NAMALWA (cell line): ENCODE measurements at places on chromosomes 3 and 15.

GRCh38 chr3:153350420-153350819 is 188.4 kb downstream of the RAP2B start:
- no peak for DNase-seq

- DNase-seq: peak; percentile 34
These were observed 33.8 kb upstream of the TFRC start for GRCh38 chr3:196115678-196116083.

- DNase-seq: no peak
These were observed 61.6 kb downstream of the GLCE start for GRCh38 chr15:69222002-69222474.

DNA sequence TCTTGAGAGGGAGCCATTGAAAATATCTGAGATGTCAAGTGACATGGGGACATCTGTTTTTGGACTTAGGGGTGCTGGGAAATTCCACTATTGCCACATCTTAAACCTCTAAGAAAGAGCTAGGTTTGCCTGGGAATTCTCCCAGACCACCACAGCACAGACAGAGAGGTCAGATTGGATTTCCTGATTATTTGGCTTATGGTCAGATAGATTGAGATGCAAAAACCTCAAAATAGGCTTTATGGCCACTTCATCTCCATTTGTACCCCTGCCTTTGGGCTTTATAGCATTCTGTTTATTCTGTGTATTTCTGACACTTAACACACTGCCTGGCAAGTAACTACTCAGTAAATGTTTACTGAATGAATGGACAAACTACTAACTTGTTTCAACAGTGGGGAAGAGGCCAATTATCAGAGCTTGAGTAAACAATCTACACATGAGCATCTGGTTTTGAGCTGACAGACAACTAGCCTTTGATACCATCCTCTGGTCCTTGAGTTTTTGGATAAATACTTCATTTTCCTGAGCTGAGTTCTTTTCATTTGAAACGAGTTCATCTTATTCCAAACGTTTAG is 81.8 kb downstream of the TP63 start:
- no peak for DNase-seq

GRCh38 chr3:186142393-186142932 is 33.6 kb upstream of the ETV5 start:
- DNase-seq: no peak

DNA sequence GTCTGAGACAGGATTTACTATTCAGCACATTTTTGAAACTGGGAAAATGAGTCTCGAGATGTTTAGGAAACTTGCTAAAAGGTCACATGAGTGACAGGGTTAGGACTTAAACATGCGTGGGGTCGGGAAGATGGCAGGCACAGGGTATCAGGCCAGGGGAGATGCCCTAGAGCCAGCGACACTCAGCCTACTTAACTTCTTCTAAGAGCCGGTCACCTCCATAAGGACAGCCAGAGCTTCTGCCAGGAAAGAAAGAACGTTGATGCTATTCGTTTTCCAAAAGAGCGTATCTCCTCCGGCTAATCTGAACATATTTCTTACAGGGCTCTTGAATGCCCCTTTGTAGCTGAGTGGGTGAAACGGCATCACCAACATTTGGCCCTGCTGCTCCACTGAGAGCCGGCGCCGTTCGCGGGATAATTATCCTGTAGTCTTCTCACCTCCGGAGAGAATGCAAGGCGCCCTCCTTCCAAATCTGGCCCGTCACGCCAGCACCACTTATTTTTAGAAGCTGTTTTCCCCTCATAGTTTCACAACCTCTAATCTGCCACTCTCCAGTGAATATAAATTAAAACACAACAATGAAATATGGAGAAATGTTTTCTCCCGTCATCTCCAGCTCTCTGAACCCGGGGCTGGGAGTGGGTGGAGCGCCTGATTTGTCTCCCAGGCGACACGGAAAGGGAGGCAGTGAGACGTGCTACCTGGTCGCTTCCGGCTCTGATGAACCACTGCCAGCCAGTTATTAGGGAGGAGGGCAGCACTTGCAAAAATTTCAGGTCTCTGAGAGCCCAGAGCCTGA is 58.5 kb downstream of the LIPC start:
- DNase-seq: no peak

DNA sequence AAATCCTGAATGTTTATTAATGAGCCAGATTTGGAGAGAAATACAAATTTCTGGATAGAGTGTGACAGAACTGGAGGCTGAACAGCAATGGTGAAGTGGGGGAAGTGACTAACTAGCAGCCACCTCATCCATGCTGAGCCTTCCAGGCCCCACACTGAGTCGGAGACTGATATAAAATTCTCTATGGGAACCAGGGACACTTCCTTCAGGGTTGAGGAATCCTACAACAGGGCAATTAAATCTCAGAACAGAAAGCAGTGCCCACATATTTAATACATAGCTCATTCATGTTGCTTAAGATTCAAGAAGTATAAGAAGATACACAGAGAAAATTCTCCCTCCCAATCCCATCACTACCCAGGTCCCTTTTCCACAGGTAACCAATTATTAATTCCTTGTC is 49.3 kb downstream of the HACD2 start:
- DNase-seq: no peak

DNA sequence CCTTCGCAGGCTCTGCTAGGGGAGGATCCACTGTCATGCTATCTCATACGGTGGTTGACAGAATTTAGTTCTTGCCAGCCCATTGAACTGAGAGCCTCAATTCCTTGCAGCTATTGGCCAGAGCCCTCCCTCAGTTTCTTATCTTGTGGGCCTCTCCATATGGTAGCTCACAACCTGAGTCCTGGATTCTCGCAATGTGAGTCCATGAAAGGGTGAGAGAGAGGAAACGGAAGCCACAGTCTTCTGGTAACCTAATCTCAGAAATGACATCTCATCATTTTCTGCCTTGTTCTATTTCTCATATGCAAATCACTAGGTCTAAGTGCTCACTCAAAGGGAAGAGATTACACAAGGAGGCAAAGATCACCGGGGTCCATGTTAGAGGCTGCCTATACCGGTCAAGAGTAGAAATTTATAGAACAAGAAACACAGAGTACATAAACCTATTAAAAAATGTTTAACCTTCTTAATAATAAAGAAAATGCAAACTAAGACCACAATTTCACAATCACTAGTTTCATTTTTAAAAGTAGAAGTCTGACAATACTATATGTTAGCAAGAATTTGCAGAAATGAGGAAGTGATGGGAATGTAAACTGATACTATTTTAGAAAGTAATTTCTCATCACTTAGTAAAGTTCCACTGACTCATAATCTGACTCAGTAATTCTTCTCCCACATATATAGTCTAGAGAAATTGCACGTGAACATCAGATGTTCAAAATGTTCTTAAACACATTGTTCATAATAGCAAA is 378.4 kb upstream of the AGTR1 start:
- DNase-seq: peak; percentile 24

- no peak for DNase-seq
These were observed 85.6 kb downstream of the NEDD4 start for GRCh38 chr15:55907797-55908196.

DNA sequence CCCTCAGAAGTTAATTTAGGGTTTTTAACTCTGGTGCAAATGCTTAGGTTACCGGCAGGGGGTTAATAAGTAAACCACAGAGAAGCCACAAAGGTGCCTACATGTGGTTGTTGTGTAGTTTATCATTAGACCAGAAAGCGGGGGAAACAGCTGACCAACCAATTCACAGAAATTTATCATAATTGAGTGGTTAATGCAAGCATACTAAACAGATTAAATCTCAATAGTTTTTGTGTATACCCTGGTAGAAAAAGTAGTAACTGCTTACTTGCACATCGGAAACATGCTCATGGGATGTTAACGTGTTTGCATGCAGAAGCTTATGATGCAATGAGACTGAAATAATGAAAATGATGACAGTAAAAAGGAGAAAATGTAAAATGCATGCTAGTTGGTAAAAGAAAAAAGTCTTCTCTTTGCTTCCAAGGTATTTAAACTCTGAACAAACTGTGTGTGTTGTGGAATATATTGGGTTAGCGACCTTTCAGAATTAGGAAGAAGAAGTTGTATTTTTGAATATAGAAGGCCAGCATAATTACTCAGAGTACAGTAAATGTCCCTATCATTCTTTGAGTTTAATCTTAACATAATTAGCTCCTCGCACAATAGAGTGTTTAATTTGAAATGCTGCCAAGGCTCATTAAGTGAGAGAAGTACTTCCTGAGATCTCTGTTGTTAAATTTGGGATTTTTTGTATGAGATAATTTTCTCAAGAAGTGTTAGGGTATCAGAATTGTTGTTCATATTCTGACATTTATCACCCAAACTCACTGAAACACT is 316.2 kb downstream of the PTPRG start:
- DNase-seq: peak; percentile 23

GRCh38 chr3:100717063-100717462 is 7.8 kb downstream of the TFG start:
- DNase-seq: no peak

GRCh38 chr15:78082743-78083110 is 5.2 kb upstream of the TBC1D2B start:
- DNase-seq: no peak

GRCh38 chr3:11618904-11619303 is 24.8 kb downstream of the VGLL4 start:
- DNase-seq: no peak

GRCh38 chr15:70714565-70714964 is 48.8 kb downstream of the UACA start:
- DNase-seq: no peak

GRCh38 chr3:119690043-119690656 is 12.7 kb upstream of the CFAP91 start:
- peak; percentile 37 for DNase-seq

DNA sequence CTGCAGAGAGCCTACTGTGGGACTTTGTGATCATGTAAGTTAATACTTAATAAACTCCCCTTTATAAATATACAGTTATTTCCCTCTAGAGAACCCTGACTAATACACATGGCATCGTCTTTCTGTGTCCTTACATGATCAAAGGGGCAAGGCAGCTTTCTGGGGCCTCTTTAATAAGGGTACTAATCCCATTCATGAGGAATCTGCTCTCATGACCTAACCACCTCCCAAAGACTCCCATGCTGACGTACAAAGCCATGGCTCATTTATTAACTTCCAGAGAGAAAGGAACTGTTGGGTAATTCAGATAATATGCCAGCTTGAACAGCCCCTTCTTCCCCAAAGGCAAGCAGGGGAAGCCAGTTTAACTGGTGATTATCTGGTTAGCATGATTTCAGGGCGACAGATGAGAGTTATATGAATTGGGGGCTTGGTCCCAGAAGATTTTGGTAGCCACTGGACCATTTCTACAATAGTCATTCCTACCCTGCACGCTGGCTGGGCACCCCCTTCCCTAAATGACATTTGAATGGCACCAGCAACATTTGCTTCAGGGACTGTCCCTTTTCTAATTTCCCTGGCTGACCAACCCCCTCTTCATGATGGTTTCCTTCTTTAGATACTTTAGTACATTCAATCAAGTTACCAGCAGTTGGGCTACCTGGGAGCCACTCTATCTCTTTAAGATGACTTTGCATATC is 83.6 kb upstream of the C3orf80 start:
- DNase-seq: no peak
